ENCODE measurements at places on chromosomes 7 and 10.
A peak's percentile ranks its signal among the peaks of the same experiment; 100 is the strongest.

DNA sequence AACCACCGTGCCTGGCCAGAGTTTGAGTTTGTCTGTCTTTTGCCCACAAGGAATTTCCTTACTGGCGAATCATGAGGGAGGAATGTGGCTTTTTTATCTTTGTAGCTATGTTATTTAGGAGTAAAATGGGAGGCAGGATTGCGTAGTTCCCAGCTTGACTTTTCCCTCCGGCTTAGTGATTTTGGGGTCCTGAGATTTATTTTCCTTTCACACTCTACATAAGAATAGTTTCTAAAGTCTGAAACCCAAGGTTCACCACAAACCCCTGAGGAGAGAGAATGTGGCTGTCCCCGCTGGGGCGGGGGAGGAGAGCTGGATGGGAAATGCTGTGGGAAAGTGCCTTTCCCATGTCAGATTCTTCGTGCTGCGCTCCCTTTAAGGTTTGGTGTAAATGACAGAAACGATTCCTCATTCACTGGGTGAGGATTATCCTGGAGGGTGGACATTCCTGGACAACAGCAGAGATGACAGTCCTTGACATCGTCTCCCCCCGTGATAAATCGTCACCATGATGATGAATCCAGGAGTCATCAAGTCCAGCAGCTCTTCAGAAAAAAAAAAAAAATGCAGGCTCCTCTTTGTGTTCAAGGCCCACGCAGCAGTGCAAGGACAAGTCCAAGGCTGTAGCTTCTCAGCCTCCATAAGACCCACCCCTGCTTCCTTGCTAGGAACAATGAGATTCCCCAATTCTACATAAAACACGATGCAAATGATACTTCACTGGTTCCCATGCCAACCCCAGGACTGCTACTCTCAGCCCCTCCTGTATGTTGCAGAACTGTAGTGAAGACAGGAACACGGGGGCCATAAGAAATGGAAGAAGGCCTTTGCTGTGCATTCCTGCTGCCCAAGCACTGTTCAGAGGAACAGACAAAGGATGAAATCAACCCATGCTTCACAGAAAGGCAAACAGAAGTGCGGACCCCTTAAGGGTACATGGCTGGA, 233.1 kb downstream of the CCDC3 start:
- peak; percentile 50 for DNase-seq

DNA sequence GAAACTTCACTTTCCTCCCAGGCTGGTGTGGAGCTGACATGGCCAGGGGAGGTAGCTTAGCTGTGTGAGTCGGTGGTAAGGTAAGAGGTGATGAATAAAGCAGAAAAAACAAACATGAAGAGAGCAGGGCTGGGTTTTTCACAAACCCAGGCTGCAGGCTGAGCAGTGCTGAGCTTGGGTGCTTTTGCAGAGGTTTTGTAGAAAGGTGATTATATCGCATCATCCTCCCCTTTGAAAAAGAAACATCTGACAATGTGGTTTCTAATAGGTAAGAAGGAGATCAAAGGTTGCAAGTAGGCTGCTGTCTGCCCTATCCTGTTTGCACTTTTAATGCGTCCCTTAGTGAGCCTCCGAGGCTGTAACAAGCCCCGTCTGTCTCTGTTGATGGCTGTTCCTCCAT, 69.6 kb upstream of the GRM8 start:
- DNase-seq, result no peak

DNA sequence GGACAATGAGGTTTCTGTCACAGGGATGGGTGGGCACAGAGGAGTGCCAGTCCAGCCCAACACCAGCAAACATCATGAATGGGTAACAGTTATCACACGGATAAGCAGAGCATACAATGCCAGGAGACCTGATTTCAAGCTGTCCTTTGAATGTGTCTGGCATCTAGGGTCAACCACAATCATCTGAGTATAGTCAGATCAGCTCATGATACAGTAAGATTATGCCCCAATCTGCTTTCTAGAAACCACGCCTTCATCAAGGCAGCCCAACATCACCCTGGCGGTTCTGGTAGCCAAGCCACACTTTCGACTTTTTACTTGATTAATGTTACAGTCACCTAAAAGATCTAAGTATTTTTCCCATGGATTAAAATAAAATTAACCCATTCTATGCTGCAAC, 10.5 kb downstream of the FAM171A1 start:
- no peak for DNase-seq

- no peak for DNase-seq
Measured at GRCh38 chr7:122219253-122219865, 75.3 kb upstream of the AASS start.

DNA sequence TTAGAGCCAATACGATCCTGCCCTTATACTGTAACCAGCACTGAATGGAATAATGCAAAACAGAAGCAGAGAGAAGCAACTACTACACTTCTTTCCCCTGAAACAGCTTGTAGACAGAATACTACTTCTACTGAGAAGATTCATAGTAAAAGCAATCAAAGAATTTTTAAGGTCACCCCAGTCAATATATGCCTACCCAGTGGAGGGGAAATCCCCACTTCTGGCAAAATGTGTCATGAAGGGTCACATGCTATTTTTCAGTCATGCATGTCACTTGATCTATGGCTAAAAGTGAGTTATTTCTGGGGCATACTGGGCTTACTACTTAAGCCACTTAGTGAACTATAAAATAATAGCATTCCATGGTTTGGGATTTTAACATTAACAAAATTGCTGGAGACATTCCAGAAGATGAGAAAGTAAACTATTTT, 25.6 kb downstream of the IRF5 start:
- no peak for DNase-seq

- DNase-seq, result no peak
Measured at GRCh38 chr10:119859420-119860258, 13.0 kb downstream of the MCMBP start.

Measured in WTC11 (cell line).